ENCODE measurements at places on chromosomes 3 and 15.

DNA sequence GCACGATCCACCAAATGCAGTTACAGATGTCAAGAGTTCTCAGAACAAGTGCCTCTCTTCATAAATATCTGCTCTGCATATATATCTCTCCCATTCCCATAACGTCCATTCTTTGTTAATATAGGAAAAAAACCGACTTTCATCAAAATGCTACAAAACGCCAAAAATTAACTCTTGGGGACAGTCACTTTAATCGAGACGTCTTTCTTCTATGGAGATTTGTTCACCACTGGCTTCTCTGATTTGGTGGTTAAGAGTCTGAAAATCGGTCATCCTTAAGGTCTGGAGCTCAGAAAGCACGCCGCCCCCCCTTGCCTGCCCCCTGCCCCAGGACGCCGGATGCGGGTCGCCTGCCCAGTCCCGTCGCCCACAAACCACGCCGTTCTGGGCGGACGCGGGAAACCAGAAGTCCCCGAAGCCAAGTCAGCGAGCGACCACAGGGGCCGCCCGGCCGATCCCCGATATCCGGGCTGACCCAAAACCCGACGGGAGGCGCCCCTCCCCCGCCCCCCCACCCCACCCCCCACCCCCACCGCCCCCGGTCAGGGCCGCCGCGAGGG is 252.7 kb downstream of the TJP1 start:
- DNase-seq, result no peak

DNA sequence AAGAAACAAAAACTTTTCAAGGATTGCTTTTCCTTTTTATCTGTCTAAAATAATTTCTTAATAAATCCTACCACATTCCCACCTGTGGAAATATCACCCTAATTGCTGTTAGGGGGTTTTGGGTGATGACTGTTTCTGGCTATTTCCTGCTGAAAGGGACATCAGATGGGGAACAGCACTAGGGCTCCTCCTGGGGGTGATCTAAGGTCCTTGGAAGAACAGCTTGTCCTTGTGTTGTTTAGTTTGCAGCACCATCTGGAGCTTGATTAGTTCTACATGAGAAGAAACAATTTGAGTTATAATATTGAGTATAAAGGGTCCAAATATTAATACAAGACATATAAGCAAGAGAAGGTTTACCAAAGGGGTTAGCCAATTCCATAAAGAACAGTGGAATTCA is 18.7 kb downstream of the OR5H15 start:
- DNase-seq, result no peak

GRCh38 chr3:31159331-31160039 is 265.0 kb upstream of the GADL1 start:
- peak; percentile 7 for DNase-seq

- DNase-seq, result no peak
Observed at GRCh38 chr15:40032125-40032839, 6.7 kb downstream of the SRP14 start.

All from AG09319 (cell line).